ENCODE measurements at places on chromosomes 3 and 15.

- no peak for DNase-seq
These were observed 56.6 kb downstream of the CEP63 start for GRCh38 chr3:134542287-134542958.

DNA sequence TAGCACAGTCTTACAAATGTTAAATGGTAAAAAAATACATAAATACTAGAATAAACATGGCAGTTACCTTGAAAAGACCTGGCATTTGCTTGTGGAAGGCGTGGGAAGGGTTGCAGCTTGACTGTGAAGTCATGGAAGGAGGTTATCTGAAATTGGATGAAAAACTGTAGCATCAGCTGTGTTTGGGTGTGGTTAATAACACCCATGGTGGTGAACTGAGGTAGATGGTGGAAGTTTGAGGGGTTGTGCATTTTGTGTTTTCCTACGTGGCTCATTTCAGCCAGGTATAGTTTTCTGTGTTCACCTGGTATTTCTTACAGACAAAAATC, 46.5 kb downstream of the PSMD6 start:
- no peak for DNase-seq

DNA sequence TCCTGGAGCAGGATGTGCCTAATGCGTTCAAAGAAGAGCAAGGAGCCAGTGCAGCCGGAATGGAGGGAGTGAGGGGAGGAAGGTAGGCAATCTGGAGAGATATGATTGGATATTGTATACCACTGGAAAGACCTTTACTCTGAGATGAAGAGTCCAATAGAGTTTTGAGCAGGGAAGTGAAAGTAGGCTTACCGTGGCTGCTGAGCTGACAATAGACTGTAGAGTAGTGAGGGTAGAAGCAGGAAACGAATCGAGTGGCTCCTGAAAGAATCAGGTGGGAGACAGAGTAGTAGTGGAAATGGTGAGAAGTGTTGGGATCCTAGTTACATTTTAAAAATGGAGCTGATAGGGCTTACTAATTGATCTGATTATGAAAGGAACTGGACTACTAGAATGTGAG, 51.8 kb upstream of the NUDT16 start:
- DNase-seq: no peak

- no peak for DNase-seq
These were observed 873.1 kb downstream of the NSUN3 start for GRCh38 chr3:94935738-94936580.

- DNase-seq: no peak
These were observed 305.1 kb downstream of the CACNA2D3 start for GRCh38 chr3:54427501-54427900.

DNA sequence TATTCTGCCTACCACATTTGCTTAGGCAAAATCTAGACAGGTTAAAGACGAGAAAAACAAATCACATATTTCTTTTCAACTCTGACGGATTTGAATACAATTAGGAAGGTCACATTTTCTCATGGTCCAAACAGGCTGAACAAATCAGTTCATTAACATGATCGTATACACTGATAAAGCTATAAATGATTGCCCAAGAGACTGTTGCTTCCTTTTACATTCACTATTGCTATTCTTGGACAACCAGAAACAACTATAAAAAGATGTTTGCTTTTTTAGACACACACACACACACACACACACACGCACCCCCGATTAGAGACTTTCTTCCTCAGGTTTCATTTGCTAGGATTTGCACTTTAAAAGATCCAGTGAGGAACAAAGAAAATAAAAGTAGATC, 122.3 kb upstream of the BHLHE40 start:
- DNase-seq: no peak

DNA sequence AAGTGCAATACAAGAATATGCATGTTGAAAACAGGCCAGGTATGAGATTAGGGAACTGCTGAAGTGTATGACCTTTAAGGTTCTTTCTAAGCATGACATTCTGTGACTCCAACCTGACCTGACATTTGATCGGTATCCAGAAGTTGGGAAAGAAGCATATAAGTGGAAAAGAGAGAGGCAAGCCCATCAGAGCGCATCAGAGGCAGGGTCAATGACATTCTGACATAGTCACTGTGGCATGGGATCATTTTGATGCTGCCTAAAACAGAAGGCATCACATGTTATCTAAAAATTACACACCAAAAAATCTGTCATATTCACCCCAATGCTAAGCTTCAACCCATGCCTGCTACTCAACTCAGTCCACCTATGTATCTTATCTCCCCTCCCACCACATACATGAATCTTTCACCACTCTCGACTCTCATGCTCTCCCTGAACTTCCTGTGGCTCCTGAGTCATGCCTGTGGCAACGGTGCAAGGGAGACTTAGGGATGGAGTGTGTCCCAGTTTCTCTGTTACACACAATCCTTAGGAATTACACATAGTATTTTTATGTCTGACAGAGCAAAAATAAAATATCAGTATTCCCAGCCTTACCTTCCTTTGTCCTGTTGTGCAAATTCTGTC, 20.5 kb upstream of the LRRN1 start:
- DNase-seq: no peak

GRCh38 chr3:187286467-187287059, 5.0 kb downstream of the MASP1 start:
- no peak for DNase-seq

GRCh38 chr3:142866841-142867631, 21.8 kb downstream of the PCOLCE2 start:
- DNase-seq: no peak

- peak; percentile 42 for DNase-seq
These were observed 112.7 kb downstream of the CHSY1 start for GRCh38 chr15:101138913-101139880.

DNA sequence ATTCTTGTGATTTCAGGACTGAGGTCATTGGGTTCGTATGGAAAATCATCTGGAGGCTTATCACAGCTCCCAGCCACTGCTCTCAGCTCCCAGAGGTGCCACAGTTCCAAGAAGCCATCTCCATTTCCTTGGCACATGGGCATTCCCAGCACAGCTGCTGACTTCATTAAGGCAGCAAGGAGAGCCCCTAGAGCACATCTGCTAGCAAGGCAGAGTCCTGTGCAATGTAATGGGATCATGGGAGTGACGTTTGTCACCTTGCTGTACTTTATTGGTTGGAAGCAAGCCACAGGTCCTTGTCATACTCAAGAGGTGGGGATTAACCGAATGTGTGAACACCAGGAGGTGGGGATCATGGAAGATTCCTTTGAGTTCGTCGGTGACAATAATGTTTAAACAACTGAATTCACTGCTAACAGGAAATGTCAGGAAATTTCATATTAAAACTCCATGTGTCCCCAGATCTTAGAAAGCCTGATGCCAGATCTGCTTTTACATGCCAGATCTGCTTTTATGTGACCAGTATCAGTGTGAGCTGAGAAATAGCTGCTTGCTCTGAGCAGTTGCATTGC, 148.8 kb downstream of the GABRG3 start:
- DNase-seq: no peak

GRCh38 chr3:154872074-154872473, 208.0 kb upstream of the MME start:
- DNase-seq: no peak

Data from posterior cingulate gyrus (tissue), 11 donors.